ENCODE measurements at places on chromosomes 12 and 14. TPM values are rescaled to one million over a fixed set of nuclear protein-coding genes. Genes with fewer than 3 reads are reported as not detected.

DNA sequence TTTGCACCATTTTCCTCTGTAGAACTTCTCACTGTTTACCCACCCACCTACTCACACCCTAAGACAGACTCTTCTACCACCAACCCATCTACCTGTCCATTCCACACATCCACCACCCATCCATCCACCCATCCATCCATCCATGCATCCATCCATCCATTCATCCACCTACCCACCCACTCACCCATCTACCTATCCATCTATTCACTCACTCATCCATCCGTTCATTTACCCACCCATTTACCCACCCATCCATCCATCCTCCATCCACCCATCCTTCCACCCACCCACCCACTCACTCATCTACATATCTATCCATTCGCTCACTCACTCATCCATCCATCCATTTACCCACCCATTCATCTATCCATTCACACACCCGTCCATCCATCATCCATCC, 15.1 kb downstream of the PLBD2 start:
- no peak for DNase-seq

DNA sequence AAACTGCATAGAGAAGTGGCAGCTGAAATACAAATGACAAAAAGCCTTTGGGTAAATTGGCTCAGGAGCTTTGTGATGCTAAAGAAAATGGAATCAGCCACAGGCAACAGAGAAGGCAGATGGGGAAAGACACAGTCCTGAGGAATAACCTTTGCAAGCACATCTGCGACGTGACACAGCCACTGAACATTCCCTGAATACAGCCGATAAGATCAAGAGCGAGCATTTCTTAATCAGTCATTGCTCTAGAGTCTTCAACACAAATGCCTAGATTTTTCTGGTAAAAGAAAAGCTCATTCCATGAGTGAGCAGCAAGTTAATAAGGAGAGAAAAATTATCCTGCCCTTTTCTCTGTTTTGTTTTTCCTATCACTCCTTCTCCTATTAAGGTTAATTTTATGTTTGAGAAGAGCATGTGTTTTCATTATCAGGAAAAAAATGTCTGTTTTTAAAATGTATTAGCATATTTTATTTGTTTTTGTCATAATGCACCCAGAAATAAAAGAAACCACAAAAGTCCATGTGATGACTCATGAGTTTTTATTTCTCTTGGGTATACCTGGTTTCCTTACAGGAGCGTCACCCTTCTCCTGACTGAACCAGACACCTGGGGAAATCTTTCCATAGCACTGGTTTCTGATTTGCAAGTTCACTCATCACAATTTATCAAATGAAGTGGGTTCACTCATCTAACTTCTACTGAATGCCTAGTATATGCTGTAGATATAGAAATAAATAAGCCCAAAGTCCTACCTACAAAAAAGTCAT, 45.4 kb upstream of the PCED1B start:
- no peak for DNase-seq

DNA sequence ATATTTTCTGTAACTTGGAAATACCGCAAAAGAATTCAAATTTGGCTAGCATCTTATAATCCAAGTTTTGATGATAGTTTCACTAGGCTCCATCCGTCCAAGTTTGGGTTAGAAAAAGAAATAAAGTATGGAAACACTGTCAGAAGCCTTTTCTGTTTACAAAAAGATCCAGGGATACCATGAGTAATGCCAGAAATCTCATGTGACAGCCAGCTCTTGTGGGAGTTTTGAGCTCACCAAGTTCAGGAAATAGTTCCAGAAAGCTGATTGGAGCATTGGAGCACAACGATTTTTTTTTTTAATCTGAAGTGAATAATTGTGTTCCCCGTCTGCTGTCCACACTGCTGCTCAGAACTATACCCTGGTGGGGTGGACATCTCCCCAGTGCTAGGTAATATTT, 229.7 kb upstream of the NPAS3 start:
- DNase-seq, result no peak

DNA sequence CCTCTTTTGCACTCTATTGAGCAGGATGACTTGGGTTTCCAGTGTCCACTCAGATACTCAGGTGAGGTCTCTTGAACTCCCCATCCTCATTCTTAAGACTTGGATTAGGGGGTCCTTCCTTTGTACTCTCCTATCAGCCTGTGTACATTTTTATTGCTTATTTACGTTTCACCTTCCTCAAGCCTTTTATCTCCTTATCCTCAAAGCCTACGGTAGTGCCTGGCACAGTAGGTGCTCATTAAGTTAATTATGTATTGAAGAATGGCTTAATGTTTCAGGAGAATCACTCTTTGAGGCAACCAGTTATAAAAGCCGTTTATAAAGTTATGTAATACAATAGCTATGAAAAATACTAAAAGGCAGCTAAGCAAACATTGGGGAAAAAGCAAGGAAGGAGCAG, 315.7 kb downstream of the NPAS3 start:
- DNase-seq, result no peak

DNA sequence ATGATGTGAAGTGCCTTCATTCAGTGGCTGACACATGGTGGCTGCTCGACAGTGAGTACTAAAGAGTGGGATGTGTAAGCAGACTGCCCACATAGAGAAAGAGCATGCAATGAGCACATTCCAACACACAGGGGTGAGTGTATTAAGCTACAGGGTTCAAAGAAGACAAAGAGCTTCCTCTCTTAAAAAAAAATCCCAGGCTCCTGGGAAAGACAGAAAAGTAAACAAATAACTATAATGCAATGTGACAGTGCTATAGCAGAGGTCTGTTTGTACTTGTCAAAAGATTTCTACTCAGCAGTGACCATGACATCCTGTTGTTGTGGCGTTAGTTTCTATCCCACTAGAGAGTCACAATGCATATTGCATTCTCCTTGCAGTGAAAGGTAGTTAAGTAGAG, 12.4 kb upstream of the PCNX1 start:
- DNase-seq, result no peak

GRCh38 chr12:111954969-111955368, 58.0 kb downstream of the TMEM116 start:
- no peak for DNase-seq

GRCh38 chr14:63164108-63164683, 40.0 kb upstream of the RHOJ start:
- no peak for DNase-seq

DNA sequence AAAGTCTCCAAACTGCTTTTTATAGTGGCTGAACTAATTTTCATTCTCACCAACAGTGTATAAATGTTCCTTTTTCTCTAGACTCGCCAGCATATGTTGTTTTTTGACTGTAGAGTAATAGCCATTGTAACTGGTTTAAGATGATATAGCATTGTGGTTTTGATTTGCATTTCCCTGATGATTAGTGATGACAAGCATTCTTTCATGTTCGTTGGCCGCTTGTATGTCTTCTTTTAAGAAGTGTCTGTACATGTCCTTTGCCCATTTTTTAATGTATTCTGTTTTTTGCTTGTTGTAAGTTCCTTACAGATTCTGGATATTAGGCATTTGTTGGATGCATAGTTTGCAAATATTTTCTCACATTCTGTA, 404.9 kb downstream of the FLRT2 start:
- no peak for DNase-seq

DNA sequence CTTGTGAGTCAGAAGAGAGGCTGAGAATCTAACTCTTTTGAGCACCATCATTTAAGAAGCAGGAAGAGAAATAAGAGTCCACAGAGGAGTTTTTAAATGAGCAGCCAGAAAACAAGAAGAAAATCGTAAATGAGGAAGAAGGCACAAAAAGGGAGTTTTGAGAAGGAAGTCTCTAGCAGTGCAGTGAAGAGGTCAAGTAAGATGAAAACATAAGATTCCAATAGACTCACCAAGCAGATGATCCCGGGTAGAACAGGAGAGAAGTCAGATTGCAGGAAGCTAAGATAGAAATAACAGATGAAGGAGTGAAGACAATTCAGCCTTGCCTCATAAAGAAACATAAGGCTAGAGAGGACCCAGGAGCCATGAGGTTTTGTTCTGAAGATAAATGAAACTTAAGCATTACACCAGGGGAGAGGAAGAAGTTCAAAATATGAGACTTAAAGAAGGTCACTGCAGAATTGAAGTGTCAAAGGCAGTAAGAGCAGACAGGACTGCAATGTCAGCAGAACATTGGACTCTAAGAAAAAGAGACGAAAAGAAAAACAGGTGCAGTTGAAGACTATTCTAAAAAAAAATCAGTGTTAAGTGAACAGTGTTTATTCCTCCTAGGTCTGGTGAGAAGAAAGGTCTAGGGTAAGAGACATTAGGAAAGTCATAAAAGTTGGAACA, 229.0 kb downstream of the SEC23A start:
- DNase-seq, result no peak

DNA sequence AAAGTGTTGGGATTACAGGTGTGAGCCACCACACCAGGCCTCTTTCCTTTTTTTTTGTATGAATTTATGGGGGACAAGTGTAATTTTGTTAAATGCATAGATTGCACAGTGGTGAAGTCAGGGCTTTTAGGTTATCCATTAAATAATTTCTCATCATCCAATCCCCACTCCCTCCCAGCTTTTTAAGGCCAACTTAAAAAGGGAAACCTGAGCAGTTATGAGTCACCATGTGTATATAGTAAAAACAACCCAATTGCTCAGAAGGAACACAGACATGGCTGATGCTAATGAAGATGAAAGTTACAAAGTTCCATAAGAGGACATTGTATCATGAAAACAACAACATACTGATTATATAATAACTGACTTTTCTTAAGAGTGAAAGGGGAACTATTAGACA, 25.6 kb upstream of the ARID2 start:
- DNase-seq, result no peak

GRCh38 chr12:131621701-131622421, 89.0 kb upstream of the SFSWAP start:
- no peak for DNase-seq

DNA sequence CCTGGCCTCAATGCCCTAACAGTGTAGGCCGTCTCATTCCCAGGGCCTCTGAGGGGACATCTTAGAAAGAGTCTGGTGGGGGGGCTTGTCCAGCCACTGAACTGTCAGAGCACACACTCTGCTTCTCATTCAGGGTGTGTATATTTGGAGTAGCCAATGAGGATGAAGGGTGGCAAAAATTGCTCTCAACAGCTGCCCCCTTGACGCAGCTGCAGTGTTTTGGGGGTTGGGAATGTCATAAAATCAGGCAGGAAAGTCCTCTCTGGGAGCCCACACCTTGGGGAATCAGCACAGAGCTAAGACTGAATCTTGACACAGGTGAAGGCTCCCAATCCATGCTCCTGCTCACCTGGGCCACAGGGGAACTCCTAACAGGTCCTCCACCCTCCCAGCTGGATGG, 1.5 kb downstream of the RASAL1 start:
- DNase-seq, result no peak

- DNase-seq, result no peak
Measured at GRCh38 chr12:31890295-31891285, 68.6 kb upstream of the RESF1 start.

DNA sequence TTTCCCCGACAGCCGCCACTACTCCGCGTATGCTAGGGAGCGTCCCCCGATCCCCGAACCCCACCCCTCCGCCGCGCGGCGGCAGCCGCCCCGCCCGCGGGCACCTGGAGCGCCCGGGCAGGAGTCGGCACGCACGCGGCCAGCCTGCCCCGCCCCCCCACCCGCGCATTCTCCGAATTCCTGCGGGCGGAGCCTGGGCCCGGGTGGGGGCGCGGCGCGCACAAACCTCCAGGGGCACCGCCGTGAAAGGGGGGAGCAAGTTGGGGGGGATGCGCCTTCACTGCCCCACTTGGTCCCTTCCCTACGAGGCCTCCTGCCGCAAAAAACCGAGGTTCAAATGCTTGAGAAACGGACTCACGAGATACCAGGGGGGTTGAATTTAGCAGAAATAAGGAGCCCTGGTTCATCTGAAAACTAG, 1.7 kb downstream of the AJUBA start:
- DNase-seq, result peak; percentile 58

GRCh38 chr12:109645708-109646107, 67.9 kb upstream of the FAM222A start:
- no peak for DNase-seq

DNA sequence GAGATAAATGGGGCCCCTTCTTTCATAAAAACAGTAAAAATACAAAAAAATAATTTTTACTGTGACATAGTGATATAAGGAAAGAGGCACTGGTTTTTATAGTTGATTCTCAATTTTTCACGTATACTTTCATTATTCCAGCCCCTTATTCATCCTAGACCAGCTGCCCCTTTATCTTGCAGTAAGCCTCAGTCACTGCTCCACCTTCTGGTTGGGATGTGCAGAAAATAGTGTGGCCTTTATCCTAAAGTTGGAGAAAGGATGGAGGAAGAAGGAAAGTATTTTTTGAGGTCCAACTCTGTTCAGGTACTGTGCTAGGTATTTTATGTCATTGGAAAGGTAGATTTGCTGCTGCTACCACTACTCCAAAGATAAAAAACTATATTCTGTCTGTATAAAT, 172.7 kb downstream of the ANO6 start:
- no peak for DNase-seq

- DNase-seq, result peak; percentile 44
Measured at GRCh38 chr12:31323391-31324115, 2.4 kb downstream of the SINHCAF start.

- DNase-seq, result no peak
Measured at GRCh38 chr14:76938092-76938500, 90.4 kb downstream of the IRF2BPL start.

DNA sequence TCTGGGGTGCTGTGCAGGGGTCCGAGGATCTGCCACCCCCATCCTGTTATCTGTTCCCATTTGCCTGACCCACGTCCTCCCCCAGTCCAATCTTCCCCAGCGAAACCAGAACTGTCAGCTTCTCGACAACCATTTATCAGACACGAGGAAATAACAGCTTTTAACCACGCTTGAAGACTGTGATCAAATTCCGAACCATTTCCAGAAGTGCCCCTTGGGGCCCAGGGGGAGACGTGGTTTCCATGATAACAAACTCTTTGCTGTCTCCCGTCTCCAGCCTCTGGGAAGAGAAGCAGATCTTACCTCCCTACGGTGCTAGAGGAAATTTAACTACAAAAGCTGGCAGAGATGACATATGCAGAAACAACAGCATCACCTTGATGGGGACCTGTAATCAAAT, 35.1 kb upstream of the SRRM4 start:
- DNase-seq, result no peak

- no peak for DNase-seq
Measured at GRCh38 chr14:60008042-60008441, 83.7 kb upstream of the PCNX4 start.

- no peak for DNase-seq
Measured at GRCh38 chr14:31228533-31228932, 20.9 kb upstream of the HECTD1 start.

GRCh38 chr12:54829511-54829910, 24.8 kb upstream of the MUCL1 start:
- no peak for DNase-seq

GRCh38 chr14:74911221-74911620, 11.8 kb downstream of the RPS6KL1 start:
- DNase-seq, result no peak

The BCL11B gene
- total RNA-seq, result 8.4 TPM

The RAD52 gene
- 24.0 TPM for total RNA-seq

The MMP19 gene
- total RNA-seq, result 17.7 TPM

The TCP11L2 gene
- 19.6 TPM for total RNA-seq

The GPR132 gene
- 1.5 TPM for total RNA-seq

The RPS6KA5 gene
- total RNA-seq, result 19.7 TPM

The STAB2 gene
- total RNA-seq, result 0.29 TPM

The ASCL1 gene
- not detected for total RNA-seq

The DHH gene
- 0.70 TPM for total RNA-seq

The OAS2 gene
- total RNA-seq, result 27.5 TPM

The RNASE2 gene
- 1.1 TPM for total RNA-seq

The SALL2 gene
- total RNA-seq, result 12.8 TPM

Measured in ureter (tissue), 1 donor.